ENCODE measurements at places on chromosomes 1 and 21.

DNA sequence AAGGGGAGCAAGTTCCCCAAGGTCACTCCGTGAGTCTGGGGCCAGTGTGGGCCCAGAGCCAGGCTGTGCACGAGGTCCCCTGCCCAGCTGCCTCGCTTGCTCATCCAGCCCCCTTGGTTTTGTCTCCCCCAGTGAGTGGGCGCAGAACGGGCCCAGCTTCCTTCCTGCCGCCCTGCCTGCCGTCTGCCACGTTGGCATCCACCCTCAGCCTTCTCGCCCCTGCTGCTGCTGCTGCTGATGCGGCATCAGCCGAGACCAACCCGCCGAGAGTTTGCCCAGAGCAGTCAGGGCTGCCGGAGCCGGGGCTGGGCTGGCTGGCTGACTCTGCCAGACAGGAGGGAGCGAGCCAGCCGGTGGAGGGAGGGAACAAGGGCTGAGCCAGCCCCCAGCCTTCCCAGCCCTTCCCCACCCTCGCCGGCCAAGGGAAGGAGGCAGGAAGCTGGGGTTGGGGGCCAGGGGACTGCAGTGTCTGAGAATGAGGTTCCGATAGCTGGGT is 31.4 kb upstream of the WASF2 start:
- DNase-seq, result no peak

- DNase-seq, result no peak
Measured at GRCh38 chr21:24456358-24456757, 1150.9 kb downstream of the MRPL39 start.

- DNase-seq, result no peak
Measured at GRCh38 chr21:38668541-38668940, 137.2 kb upstream of the ETS2 start.

- DNase-seq, result no peak
Measured at GRCh38 chr1:24871306-24871901, 58.7 kb downstream of the RUNX3 start.

GRCh38 chr1:154608397-154609270 is 648 bp upstream of the ADAR start:
- DNase-seq, result peak; percentile 76

- DNase-seq, result no peak
Measured at GRCh38 chr1:179205284-179205683, 24.2 kb downstream of the ABL2 start.

DNA sequence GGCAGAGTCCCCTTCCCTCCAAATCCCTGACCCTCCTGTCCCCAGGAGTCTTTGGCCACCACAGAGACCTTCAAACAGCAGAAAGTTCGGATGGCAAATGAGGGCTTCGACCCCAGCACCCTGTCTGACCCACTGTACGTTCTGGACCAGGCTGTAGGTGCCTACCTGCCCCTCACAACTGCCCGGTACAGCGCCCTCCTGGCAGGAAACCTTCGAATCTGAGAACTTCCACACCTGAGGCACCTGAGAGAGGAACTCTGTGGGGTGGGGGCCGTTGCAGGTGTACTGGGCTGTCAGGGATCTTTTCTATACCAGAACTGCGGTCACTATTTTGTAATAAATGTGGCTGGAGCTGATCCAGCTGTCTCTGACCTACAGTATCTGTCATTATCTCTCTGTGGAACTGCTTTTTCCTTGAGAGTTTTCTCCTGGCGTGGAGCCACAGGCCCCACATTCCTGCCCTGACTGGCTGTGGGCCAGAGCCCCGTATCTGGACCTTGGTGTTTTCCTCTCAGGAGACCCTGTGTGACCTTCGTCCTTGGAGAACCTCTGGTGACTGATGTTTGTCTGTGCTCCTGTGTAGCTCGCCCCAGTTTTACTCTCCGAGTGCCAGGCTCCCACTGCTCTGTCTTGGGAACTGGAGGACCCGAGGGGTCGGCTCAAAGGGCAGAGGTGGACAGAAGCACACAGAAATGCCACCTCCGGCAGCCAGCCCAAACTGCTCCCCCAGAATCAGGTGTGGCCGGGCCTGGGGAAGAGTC is 4.8 kb downstream of the SLC27A3 start:
- no peak for DNase-seq

GRCh38 chr1:197914510-197914909 is 2.7 kb upstream of the LHX9 start:
- DNase-seq, result peak; percentile 42

DNA sequence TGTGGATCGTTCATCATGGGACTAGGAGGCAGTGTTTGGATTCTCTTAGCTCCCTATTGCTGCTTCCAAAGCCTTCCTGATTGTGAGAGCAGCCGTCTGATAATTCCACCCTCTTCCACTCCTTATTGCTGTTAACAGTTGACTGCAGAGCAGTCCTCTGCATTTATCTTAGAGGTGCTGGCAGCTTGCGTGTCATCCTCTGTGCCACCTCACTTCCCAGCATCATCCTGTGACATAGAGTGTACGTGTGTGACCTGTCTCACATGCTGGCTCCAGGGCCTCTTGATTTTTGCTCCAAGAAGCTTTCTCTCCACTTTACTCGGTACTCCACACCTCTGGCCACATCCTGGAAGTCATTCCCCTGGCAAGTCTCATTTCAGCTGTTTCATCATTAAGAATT is 53.0 kb upstream of the DYNLT5 start:
- no peak for DNase-seq

DNA sequence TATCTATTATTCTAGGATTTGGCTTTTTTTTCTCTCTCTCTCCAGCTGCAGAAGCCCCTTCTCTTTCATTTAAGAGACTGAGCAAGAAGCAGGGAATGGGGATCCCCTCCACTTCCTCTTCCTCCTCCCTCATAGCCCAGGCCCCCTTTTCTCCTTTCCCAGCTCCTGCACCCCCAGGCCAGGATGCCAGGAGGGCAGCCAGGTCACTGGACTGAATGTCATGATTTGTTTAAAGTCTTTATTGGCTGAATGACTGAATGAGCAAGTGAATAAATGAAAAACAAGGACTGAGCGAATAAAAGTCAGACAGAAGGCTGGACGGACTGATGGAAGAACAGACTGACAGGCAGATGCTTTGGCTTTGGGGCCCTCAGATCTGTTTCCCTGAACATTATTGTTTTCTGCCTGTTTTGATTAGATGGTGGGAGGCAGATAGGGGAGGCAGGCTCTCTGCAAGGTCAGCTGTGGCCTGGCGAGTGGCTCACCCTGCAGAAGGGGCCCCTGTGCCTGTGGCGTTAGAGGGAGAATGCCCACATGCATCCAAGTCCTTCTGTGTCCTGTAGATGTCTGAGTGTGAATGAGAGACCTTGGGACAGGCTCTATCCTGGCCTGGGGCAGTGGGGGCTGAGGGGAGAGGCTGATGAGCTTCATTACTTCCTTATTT is 20.3 kb upstream of the ADGRB2 start:
- DNase-seq, result no peak

- DNase-seq, result peak; percentile 47
Measured at GRCh38 chr1:112396653-112397471, 848 bp downstream of the CTTNBP2NL start.

- peak; percentile 64 for DNase-seq
Measured at GRCh38 chr1:156656806-156657740, 15.2 kb downstream of the BCAN start.

- DNase-seq, result no peak
Measured at GRCh38 chr1:164841702-164842465, 282.9 kb downstream of the PBX1 start.

- DNase-seq, result no peak
Measured at GRCh38 chr1:62011006-62011405, 183.6 kb upstream of the L1TD1 start.

GRCh38 chr1:193486671-193487229 is 300.3 kb upstream of the B3GALT2 start:
- DNase-seq, result peak; percentile 10

- no peak for DNase-seq
Measured at GRCh38 chr1:207131163-207131562, 27.1 kb downstream of the C4BPA start.

DNA sequence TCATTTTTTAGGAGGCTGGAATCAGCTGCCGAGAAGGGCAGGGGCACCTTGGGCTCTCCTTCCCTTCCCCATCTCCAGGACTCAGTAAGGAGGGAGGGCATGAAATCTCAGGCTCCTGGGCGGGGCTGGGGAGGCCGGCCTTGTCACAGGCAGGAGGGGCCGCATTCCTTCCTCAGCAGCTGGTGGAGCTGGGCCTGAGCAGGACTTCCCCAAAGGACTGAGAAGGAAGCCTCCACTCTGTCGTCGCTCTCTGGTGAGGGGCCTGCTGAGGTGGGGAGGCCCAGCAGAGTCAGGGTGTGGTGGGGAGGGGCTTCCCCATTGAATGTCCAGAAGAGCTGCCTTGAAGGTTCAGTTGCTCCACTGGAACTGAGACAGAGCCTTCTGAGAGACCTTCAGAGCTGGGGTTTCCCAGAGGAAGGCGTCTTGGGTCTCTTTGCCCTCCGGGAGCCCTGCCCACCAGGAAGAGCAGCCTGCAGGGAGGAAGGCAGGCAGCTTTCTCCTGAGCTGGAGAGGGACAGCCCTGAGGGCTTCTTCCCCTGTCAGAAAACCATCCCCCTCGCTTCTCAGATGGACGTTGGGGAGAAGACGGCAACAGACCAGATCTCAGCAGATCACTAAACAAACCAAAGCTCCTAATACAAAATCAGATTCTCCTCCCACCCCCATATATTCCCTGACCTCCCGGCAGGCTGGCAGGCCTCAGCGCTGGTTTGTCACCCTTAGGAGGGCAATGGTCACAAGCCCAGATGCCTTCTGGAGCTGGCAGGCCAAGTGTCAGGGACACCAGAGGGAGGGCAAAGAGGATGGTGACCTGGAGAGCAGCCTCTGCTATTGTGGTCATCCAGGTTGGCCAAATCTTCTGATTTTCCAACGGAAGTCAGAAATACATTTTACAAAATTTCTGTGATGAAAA is 10.7 kb downstream of the KCNA10 start:
- peak; percentile 51 for DNase-seq

DNA sequence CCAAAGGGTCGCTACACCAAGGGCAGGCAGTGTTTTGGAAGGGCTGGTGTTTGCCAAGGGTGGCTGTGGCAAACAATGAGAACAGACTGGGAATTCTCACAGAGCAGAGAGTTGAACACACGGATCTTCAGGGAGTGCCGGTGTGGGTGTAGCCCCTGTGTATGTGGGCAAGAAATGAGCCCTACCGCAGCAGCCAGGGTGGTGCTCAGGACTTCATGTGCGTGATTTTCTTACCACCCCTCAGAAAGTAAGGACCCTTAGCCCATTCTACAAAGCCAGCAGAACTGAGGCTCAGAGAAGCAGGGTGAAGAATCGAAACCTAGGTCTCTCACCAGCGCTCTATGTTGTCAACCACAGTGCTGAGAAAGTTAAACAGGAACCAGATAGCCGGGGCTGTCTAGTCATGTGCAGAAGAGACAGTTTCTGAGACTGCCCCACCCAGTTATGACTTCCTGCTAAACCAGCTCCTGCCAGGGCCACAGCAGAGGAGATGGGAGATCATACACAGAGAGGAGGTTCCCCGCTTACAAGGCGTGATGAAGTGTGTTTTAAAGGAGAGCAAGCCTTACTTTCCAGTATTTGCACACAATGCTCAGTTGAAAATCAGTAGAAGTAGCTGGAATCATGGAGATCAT is 21.9 kb upstream of the MORC3 start:
- peak; percentile 47 for DNase-seq

GRCh38 chr1:17239420-17239819 is 9.5 kb upstream of the PADI3 start:
- peak; percentile 94 for DNase-seq

- peak; percentile 48 for DNase-seq
Measured at GRCh38 chr1:18927654-18928272, 25.4 kb upstream of the ALDH4A1 start.

DNA sequence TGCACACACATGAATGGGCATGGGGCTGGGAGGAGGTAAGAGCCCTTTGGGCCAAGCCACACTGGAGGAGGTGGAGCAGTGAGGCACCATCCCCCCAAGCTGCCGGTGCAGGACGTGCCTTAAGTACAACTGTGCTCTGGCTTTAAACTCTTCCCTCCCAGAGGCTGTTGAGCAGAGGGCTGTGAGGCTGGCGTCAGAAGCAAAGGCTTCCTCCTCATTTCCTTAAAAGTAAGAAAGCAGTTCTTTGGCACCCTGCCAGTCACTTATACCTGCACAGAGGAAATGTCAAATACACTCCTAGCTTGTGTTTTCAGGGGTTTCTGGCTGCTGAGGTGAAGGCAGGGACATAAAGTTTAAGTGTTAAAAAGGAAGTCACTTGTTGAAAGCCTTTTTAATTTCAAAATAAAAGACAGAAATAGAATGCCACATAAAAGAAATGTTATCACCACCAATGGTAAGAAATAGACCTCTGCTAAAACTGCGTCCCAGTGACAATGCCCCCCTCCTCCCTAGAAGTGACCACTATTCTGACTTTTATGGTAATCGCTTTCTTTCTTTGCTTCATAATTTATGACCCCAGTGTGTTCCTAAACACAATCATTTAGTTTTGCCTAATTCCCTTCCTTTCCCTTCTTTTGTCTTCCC is 33.0 kb downstream of the LAMC2 start:
- peak; percentile 32 for DNase-seq

DNA sequence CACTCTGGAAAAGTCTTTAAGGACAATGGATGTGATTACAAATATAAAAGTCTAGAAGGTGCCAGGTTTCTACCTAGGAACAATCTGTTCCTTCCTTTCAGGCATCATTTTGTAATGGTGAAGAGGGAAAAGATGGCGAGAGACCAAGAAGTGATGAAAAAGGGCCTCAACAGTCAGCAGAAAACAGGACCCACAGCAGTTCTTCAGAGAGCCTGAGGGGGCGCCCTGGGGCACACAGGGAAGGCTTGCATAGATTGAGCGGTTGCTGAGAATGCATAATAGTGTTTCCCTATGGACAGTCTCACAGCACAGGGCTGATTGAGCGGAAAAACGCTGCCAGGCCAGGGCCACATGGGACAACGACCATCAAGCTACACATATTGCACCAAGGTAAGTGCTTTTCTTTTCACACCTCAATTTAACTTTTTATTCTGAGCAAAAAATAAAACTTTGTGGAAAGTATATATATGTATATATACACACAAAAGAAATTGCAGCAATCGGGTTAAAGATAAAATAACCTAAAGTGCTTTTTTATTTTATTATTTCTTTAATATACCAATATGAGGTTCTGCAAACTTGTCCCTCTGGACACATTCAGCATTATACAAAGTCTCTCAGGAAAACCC is 3.1 kb upstream of the YRDC start:
- peak; percentile 82 for DNase-seq

- peak; percentile 28 for DNase-seq
Measured at GRCh38 chr1:2316451-2316961, 74.8 kb downstream of the MORN1 start.

- DNase-seq, result no peak
Measured at GRCh38 chr1:96475903-96476302, 245.7 kb upstream of the PTBP2 start.

GRCh38 chr1:193406901-193407300 is 220.5 kb upstream of the B3GALT2 start:
- DNase-seq, result peak; percentile 78

DNA sequence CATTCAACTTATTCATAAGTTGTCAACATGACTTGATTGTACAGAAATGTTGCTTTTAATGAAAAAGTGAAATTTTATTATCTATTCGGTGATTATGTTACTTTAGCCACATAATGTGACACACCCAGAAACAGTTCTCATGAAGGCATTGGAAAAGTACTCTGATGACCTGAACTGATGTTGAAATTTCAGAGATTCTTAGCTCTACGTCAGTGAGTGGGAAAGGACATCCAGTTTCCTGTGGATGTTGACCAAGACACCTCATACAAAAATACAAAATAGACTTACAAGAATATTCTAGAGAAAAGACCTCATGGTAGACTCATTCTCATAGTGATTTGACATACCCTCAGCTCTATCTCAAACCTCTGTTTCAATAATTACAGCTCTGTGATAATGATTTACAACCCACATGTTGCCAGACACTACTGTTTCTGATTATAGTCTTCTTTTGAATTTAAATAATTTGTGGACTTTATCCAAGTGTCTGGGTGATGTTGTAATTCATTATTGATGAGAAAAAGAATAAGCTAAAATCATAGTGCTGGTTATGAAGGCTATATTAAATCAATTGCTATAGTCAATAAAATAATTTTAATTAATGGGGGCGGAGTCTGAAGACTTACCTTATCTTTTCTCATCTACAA is 37.3 kb downstream of the KCNK2 start:
- DNase-seq, result no peak
